GM18507 (cell line): ENCODE measurements at places on chromosomes 3 and 15.
A peak's percentile ranks its signal among the peaks of the same experiment; 100 is the strongest.

- DNase-seq: no peak
These were observed 201.0 kb upstream of the UBE2E2 start for GRCh38 chr3:23002151-23002550.

- no peak for DNase-seq
These were observed 7.6 kb downstream of the OR5K4 start for GRCh38 chr3:98361289-98361688.

DNA sequence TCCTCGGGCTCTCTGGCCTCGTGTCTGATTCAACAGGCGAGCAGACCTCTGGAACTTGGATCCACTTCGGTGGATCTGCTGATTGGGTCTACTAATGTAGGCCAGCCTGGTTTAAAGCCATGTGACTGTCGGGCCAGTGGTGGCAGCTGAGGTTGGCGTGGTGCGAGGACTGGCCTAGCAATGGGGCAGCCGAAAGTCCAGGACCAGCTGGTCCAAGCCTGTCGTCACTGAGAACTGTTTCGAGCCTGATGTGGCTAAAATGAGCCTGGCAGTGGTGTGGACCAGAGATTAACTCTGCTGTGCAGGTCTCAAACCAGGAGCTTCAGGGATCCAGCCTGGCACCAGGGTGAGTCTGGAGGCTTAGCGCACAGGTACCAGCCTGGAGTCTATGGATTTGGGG is 56.4 kb upstream of the ROBO1 start:
- no peak for DNase-seq

GRCh38 chr3:196335503-196335948 is 2.7 kb downstream of the TM4SF19 start:
- DNase-seq: no peak

- DNase-seq: no peak
These were observed 18.7 kb downstream of the PDE8A start for GRCh38 chr15:85000189-85000864.

DNA sequence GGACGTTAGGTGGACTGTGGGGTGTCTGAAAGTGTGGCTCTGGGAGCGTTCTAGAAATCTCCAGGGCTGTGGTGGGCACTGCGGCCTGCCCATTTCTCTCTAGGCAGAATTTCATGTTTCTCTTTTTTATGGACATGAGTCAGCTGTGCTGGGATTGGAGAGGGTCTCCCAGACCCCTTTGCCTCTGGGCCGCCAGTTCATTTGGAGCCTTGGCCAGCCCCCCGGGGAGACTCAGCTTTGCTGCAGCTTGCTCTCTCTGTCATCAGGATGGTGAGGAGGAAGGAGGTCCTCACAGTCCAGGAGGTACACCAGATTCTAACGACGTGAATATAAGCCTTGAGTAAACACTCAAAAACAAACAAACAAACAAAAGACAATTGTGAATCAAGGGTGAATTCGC is 149.6 kb upstream of the RGMA start:
- DNase-seq: no peak

- no peak for DNase-seq
These were observed 3.6 kb downstream of the TRA2B start for GRCh38 chr3:185934174-185934557.

- no peak for DNase-seq
These were observed 153.6 kb downstream of the TNIK start for GRCh38 chr3:171306631-171307030.

GRCh38 chr15:41661078-41661517 is 893 bp downstream of the MGA start:
- no peak for DNase-seq

DNA sequence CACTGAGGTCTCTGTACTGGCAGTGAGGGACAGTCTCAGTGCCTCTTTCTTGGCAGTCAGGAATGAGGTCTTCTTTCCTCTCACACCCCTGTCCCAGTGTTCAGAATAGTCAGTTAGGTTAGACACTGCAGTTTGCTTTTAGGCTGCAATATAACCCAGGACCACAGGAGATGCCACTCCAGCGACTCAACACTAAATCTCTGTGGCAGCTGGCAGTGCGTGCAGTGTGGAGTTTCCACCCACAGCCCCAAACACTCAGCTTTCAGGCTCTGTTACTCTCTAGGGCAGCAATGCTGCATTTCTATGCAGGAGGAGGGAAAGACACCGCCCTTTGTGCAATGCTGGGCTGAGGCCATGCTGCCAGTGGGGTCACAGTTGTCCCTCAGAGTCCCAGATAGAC is 150.2 kb upstream of the SUCLG2 start:
- DNase-seq: no peak

GRCh38 chr3:178263236-178263916 is 272.9 kb upstream of the KCNMB2 start:
- DNase-seq: no peak

- DNase-seq: no peak
These were observed 1.7 kb downstream of the GABRG3 start for GRCh38 chr15:26972636-26973035.

- DNase-seq: no peak
These were observed 212.9 kb downstream of the CD47 start for GRCh38 chr3:107877936-107878335.

GRCh38 chr3:168570404-168571155 is 474.9 kb upstream of the GOLIM4 start:
- no peak for DNase-seq

- DNase-seq: peak; percentile 50
These were observed 731 bp downstream of the FYTTD1 start for GRCh38 chr3:197750396-197750831.

DNA sequence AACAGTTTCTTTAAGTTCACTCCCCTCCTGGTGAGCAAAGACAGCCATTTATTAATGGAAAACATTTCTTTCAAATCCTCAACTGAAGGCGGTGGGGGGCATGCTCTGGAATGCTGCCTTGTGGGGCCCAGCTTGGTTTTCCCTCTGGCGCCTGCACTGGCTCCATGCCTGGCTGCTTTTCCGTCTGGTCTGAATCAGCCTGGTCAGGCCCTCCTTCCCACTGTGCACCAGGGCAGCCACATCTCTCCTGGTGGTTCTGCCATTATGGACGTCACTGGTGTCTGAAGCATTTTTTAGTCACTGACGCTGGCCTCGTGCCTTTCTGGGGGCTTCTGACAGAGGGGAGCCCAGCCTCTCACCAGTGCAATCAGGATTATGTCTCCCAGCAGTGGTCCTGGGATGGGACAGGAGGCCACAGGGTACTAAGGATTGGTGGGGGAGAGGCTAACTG is 57.6 kb upstream of the APEH start:
- DNase-seq: no peak

DNA sequence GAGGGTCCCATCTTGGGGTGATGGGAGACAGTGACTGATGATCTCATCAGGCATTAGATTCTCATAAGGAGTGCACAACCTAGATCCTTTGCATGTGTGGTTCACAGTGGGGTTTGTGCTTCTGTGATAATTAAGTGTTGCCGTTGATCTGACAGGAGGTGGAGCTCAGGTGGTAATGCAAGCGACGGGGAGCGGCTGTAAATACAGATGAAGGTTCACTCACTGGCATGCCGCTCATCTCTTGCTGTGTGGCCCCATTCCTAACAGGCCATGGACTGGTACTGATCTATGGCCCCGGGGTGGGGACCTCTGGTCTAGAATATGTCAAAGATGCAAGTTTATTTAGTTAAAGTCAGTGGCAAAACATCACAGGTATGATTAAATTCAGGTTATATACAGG is 8.7 kb downstream of the MEF2A start:
- no peak for DNase-seq

DNA sequence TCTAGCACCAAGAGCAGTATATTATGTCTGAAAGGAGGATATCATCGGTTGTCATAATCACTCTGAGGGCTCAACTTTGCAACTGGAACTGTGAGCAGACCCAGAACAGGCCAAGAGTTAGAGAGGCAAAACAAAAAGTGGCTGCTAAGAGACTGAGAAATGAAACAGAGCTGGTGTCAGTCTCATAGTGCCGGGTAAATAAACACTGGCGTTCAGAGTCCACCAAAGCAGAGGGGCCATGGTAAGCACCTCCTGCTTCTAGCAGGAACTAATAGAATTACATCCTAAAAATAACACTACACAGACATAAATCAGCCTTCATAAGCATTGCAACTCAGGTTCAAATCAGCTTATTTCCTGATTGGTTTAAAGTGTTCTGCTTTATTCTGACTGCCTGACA is 10.3 kb upstream of the IL12A start:
- no peak for DNase-seq

DNA sequence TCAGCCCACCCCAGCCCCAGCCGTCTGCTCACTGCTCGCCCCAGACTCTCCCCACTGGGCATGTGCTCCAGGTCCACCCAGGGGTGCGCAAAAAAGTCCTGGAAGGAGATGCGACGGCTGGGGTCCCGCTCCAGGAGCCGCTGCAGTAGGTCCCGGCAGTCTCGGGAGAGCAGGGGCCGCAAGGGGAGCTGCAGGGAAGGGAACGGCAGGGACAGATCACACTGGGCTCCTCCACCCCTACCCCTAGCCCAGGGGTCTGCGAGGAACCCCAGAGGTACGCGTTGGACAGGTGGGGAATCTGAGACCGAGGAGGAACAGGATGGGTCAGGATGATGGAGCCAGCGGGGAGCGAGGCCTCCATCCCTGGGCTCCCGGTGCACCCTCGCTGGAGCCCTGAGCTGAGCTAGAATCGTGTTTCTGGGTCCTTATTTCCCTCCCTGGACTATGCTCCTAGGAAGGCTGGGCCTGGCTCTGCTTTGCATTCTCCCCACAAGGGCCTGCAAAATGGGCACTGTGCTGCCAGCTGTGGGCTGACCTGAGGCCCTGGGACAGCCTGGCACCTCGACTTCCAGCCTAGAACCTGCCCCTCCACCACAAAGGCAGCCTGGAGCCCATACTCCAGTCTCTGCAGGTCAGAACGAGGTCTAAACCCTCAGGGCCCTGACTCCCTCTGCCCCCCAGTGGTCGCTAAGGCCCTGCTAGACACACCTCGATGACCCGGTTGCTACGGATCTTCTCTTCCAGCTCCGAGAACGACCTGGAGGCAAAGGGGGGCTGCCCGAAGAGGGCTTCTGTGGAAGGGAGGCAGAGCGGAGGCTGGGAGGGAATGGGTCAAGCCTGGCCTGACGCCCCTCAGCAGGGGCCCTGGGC is 3.2 kb downstream of the ULK3 start:
- DNase-seq: no peak

- DNase-seq: no peak
These were observed 180.5 kb downstream of the MCTP2 start for GRCh38 chr15:94411846-94412245.

- DNase-seq: no peak
These were observed 309.7 kb upstream of the RBMS3 start for GRCh38 chr3:28971156-28971555.

GRCh38 chr15:59531066-59531675 is 80.4 kb upstream of the GCNT3 start:
- DNase-seq: no peak

GRCh38 chr3:32113566-32113965 is 7.1 kb downstream of the GPD1L start:
- no peak for DNase-seq

- DNase-seq: no peak
These were observed 768.6 kb downstream of the ZPLD1 start for GRCh38 chr3:103203441-103203840.

GRCh38 chr3:47956521-47956920 is 59.7 kb downstream of the MAP4 start:
- DNase-seq: no peak

DNA sequence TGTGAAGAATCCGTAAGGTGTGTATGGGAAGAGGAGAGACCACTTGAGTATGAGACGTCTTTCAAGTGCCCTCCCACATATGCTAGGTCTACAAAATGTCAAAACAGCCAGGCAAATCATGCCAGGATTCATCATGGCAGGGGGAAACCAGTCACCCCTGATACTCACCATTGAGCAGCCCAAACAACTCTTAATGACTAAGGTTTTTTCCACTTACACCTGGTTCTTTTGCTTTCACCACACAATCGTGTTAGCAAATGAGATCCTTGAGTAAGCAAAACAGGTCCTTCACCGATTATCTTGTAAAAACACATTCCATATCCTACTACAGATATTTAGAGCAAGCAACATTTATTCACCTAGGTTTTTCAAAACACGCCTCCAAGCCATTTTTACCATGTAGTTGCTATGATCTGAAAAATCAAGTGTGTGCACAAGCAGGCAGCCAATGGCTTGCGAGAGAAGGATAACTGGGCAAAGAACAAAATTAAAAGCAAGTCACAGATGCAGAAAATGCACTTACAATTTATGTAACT is 177.5 kb upstream of the LPP start:
- no peak for DNase-seq

DNA sequence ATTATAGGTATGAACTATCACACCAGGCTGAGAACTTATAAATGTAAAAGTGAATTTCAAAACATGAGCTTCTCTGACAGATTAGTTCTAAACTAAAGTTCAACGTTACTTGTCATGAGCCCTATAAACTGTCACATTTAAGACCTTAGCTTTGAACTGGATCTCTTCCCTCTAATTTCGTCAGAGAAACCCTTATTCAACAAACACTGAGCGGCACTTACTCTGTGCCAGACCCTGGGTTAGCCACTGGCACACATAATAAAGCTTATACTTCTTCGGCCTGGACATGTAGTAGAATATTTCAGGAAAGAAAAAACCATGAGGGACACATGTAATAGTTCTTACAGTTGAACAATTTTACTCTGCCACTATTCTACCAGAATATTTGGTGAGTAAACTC is 5.6 kb downstream of the PCYT1A start:
- no peak for DNase-seq

- DNase-seq: no peak
These were observed 149.0 kb upstream of the TLE3 start for GRCh38 chr15:70246623-70247220.

GRCh38 chr3:98972155-98972554 is 70.7 kb upstream of the DCBLD2 start:
- DNase-seq: no peak

- DNase-seq: no peak
These were observed 30.9 kb downstream of the UBE2E1 start for GRCh38 chr3:23836536-23837230.

DNA sequence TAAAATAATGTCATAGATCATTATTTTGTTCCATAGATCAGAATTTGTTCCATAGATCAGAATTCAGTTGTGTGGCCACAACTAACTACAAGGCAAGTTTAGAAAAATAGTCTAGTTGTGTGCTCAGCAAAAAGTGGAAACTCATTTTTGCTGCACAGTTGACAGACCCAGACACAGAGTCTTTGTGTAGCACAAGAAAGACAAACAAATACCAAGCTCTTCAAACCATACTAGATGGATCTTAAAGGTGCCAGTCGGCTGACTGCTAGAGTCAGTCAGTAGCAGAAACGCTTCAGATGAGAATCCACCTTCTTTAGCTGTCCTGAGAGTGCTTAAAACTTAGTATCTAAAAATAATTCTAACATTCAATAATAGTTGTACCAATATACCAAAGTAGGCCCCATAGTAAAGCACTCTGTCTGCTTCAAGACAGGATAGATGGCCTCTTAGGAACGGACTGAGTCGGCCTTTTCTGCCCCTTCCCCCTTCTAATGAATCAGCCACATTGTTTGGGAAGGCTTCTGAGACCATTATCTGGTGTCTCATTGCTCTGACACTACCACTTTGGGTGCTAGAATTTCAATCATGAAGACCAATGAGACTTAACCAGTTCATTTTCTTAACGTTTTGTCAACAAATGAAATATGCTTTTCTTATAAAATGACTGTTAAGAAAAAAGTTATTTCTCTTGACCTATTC is 27.7 kb upstream of the SLC4A7 start:
- no peak for DNase-seq
